ENCODE measurements at places on chromosomes 13 and 19.

DNA sequence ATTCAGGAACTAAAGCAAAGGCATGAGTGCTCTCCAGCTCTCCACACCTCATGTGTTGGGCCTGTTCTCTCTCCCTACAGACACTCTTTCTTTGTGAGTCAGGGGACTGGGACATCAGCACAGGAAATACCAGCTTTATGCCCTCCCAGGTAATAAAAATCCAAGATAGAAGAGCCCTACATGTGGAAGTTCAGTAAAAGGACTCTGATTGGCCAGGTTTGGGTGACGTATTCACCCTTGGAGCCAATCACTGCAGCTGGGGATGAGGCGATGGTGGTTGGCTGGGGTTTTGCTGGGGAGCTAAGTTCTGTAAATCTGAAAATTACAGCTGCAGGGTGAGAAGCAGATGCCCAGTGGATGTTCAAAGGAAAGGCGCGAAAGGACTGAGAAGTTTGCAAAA, 32.5 kb downstream of the CCDC70 start:
- DNase-seq = no peak

DNA sequence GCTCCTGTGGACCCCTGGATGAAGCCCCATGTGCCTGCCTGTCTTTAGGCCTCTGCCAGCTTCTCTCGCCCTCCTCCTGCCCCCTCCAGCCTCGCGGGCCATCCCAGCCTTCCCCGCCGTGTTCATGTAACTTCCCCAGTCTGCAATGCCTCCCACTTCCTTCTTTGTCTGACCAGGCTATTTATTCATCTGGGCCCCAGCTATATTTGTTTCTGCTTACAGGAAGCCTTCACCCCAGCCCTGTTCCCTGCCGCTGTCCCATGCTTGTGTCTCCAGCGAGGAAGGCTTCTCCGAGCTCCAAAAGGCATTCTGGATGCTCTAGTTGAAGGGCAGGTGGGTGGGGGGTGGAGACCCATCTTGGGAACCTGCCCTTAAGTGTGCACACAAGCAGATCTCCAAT, 7.9 kb upstream of the C3 start:
- DNase-seq = no peak

- no peak for DNase-seq
Measured at GRCh38 chr19:33405553-33406461, 32.3 kb downstream of the CEBPG start.

DNA sequence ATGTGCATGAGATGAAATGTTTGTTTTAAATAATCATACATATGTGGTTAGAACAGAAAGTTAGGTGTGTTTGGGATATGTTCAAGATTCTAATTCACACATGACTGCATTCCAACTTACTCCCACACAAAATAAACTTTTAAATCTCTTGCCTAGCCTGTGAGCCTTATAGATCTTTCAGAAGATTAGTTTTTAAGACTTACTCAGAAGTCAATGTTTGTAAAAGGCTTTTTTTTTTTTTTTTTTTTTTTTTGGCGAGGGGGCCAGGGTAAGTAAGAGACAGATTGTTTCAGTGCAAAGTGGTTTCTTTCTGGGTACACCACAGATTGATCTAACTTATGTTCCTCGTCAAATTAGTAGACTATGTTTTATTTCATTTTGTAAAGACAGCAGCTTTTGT, 39.1 kb downstream of the GPR180 start:
- DNase-seq = no peak

GRCh38 chr13:20721454-20722357, 18.2 kb downstream of the IL17D start:
- no peak for DNase-seq

DNA sequence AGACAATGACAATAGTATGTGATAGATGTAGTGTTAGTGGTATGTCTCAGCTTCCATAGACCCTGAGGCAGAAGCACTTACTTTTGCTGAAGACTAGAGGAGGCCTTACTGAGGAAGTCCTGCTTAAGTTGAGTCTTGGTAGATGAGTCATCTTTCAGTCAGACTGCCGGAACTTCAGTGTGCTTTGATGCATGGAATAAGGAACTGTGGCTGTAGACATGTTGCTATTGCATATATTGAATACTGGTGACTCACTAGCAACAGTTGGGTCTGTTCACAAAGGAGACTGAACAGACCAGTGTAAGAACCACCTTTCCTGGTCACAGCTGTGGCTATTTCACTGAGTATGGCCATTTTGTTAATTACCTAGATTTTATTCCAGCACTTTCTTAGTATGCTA, 1000.6 kb downstream of the OLFM4 start:
- no peak for DNase-seq

GRCh38 chr13:49657241-49657641, 28.9 kb downstream of the ARL11 start:
- DNase-seq = no peak

DNA sequence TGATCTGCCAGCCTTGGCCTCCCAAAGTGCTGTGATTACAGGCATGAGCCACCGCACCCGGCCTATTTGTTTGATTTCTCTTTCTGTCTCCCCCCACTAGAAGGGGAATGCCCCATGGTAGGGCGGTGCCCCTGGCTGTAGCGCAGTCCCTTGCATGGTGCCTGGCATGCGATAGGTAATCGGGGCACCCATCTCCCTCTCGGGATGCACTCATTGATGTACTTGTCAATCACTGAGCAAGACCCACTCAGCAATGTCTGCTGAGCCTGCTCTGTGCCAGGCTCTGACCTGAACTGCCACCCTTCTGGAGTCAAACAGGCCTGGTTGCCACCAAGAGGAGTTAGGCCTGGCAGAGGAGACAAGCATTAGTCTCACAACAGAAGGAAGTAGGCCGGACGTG, 19.8 kb downstream of the DNM2 start:
- DNase-seq = no peak

DNA sequence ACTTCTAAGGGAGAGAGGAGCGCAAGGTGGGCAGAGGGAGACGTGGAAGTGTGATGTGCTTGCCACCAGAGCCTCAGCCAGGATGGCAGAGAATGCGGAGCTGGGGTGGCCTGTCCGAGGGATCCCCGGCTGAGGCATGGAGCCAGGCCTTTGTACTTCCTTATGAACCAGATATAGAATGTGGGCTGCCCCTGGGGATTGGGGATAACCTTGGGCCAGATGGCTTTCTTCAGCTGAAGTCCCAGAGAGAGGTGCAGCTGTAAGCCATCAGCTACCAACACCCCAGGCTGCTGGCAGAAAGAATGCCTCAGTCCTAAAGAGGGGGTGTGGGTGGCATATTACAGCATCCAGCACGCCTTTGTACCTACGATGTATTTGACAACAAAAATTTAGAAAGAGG, 25.5 kb upstream of the FBXO17 start:
- no peak for DNase-seq

DNA sequence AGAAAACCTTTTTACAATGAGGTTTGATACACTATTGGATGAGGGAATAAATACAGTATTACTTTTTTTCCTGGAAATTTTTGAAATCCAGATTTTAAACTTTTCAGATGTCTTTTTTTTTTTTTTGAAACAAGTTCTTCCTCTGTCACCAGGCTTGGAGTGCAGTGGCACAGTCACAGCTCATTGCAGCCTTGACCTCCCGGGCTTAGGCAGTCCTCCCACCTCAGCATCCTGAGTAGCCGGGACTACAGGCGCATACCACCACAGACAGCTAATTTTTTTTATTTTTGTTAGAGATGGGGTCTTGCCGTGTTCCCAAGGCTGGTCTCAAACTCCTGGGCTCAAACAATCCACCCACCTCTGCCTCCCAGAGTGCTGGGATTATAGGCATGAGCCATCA, 96.8 kb downstream of the RNF17 start:
- no peak for DNase-seq

DNA sequence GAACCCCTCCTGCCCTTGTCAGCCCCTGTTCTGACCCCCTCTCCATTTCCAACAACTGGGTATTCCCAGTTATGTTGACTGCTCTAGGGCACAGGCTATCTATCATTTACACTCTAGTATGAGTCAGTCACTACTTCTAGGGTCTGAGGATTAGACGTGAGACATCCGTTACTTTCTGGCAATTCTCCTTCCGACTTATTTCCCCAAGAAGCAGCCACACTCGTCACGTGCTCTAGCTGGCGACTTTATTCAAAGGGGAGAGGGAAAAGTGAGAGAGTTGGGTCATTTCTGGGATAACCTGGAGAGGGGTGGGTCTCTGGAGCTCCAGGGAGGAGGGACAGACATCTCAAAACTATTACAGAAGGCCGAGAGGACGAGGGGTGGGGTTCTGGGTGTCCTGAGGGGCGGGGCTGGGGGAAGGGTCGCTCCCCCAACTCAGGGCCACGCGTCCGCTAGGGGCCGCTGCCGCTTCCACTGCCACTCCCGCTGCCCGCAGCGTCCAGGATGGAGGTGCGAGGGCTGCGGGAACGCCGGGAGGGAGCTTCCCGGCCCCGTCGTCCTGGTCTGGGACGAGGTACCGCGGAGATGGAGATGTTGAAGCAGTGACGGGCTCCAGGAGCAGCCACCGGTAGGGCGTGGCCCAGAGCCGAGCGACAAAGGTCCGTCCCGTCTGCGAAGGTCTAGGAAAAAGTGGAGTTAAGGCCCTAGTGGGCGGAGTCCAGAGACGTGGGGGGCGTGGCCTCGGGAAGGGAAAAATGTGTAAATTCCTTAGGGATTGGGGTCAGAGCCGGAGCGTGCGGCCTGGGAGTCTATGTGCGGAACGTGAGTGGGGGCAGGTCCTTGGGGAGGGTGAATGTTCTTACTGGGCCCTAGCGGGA, 8.9 kb downstream of the RTBDN start:
- DNase-seq = no peak

DNA sequence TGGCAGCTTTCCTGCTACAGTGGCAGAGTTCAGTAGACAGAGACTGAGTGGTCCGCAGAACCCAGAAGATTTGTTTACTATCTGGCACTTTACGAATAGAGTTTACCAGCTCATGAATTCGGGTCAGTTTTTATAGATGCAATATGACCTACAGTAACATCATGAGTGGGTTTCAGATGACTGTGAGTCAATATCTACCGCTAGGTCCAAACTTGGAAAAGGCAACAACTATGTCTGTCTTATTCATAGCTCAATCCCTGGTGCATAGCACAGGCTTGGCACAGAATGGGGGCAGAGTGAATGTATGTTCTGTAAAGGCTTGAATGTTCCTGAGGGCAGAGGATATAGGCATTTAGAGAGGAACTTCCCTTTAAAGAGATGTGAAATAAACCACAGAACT, 65.2 kb downstream of the RAP2A start:
- no peak for DNase-seq

DNA sequence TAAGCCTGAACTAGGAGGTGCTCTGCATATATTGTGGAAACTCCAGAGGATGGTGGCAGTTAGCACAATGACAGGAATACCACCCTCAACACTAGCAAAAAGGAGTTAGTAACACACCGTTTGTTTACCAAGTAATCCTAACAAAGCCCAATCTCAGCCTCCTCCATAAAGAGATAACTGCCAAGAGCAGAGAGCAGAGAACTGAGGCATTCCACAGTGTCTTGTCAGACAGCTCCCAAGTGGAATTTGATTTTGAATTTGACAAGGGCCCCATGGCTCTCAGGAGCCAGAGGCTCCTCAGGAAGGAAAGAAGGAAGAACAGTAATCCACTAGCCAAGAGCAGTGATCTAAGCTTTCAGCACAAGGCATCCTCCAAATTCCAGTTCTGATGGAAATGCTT, 298.6 kb downstream of the DCLK1 start:
- no peak for DNase-seq

- DNase-seq = peak; percentile 58
Measured at GRCh38 chr19:29810504-29810871, 1.3 kb upstream of the CCNE1 start.

DNA sequence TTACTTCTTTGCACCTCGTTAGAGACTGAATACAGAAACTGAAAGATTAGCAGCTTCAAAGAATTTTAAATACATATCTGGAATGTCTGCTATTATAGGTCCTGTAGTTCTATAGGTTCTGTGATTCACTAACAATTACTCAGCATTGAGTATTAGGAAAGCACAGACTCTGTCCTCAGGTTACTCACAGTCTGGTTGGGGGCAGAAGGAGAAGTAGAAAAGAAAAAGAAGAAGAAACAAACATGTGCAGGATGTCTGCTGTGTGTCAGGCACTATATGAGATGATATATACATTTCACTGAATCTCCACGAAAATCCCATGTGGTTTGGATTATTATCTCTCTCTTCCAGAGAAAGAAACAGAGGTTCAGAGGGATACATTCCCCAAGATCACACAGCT, 40.1 kb downstream of the SERTM1 start:
- DNase-seq = no peak

DNA sequence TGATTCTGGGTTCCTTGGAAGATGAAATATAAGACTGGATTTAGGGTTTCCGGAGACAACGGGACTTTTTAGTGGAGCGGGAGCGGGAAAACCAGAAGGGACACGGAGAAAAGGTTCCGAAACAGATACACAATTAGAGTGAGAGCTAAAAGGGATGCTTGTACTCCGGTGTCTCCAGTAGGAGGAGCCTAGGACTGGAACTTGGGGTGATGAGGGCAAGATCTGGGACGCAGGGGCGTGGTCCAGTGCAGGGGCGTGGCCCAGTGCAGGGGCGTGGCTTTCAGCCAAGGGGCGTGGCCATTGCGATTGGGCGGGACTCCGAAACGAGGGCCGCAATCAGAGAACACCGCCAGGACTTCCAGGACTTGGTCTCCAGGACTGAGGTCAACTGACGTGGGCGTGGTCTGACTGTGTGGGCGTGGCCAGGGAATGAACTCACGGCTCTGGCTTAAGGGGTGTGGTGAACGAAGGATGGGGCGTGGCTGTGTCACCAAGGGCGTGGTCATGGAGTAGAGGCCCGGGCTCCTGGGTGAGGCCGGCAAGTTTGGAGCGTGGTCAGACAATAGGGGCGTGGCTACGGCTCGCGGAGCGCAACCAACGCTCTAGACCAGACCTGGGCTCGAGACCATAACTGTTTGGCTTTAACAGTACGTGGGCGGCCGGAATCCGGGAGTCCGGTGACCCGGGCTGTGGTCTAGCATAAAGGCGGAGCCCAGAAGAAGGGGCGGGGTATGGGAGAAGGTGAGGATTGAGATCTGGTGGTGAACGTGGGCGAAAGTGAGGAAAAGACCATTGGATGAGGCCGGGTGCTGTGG, at the start of gene DKKL1:
Gene DKKL1 (plus strand): TSS at position 610 of the 815 bp plus-strand sequence. CDS start 122 bp downstream, at position 732.
- DNase-seq = no peak

- no peak for DNase-seq
Measured at GRCh38 chr13:102817241-102817640, 18.3 kb downstream of the BIVM start.

DNA sequence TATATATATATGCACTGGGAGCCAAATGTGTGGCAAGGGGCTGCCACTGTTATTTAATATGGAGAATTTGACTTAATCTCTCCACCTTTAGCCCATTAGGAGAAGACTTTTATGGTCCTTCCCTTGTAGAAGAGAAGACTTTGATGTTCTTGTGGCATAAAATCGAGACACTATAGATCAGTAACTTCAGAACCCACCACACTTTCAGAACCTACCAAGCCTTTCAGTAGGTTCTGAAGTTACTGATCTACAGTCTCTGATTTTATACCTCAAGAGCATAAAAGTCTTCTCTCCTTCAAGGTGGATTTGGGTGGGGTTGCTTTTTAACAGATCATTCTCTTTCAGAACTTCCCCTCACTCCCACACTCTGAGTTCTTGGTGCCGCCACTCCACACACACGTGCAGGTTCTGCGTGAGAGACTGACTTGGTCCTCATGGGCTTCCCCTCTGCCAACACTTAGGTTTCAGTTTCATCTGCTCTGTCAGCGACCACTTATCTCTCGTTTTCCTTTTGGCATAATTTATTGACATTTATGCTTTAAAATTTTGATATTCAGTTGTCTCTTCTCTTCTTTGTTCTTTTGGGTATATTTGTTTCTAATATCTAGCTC, 213.4 kb upstream of the PCDH17 start:
- DNase-seq = no peak

- peak; percentile 44 for DNase-seq
Measured at GRCh38 chr19:27966390-27966816, 1246.5 kb downstream of the UQCRFS1 start.
